OCI-M1 (cell line): ENCODE measurements at places on chromosomes 11 and 22.

- DNase-seq = peak; percentile 77
Observed at GRCh38 chr11:12042215-12042676, 33.8 kb upstream of the DKK3 start.

GRCh38 chr22:43090130-43090789 is 1.1 kb upstream of the TTLL1 start:
- peak; percentile 95 for DNase-seq

- no peak for DNase-seq
Observed at GRCh38 chr22:49599039-49599438, 228.6 kb downstream of the BRD1 start.

DNA sequence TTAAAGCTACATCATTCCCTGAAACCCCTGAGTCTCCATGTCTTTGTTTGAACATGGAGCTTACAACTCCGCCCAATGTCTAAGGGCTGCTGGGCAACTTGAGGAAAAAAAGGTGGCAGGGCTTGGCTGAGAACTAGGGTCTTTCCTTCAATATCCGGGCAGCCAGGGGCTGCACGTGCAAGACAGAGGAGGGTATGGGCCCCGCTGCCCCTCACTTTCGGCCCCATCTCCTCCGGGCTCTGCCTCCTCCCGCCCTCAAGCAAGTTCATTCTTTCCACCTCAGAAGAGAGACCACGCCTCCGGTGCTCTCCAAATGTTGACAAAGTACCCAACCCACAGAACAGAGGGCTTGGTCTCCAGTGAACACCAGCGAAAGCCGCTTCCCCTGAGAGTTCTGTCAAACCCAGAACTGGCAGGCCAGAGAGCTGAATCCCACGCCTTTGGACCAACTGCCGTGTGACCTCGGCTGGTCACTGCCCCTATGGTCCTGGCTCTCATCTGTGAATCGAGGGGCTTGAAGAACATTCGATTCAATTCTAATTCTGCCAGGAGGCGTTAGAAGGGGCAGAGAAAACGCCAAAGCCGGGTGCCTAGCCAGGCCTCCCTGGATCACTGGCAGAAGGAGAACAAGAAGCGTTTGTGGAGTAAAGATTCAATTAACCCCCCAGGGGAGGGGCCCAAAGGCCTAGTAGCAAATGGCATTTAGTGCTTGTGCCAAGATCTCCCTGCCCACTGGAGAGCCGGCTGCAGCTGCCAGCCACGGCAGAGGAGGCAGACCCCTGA is 7.3 kb downstream of the PDGFB start:
- DNase-seq = no peak

DNA sequence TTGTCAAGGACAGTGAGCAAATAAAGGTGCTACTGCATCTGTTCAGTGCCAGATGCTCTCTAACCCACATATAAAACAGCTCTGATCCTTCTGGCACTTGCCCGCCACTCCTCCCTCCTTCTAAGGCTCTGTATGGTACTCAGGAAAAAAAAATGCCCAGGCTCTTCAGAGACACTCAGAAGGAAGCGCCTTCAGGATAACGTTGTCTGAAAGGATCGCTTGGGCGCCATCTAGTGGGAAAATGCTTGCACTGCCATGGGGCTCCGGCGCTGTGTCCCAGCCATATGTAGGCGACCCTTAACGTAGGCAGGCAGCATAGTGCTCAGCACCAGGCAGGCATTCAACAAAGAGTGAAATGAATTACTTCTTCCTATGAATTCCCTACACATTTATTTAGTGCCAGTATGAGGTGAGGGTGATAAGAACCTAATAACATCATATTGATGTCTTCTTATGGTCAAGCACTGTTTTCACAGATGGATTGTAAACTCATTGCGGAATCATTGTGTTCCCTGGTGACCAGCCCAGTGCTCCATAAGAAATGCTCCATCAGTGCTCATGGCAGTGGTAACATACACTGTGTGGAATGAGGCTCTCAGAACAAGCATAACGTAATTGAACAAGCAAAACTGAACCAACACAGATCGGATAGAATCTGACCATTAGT is 39.6 kb downstream of the PAMR1 start:
- DNase-seq = peak; percentile 87

DNA sequence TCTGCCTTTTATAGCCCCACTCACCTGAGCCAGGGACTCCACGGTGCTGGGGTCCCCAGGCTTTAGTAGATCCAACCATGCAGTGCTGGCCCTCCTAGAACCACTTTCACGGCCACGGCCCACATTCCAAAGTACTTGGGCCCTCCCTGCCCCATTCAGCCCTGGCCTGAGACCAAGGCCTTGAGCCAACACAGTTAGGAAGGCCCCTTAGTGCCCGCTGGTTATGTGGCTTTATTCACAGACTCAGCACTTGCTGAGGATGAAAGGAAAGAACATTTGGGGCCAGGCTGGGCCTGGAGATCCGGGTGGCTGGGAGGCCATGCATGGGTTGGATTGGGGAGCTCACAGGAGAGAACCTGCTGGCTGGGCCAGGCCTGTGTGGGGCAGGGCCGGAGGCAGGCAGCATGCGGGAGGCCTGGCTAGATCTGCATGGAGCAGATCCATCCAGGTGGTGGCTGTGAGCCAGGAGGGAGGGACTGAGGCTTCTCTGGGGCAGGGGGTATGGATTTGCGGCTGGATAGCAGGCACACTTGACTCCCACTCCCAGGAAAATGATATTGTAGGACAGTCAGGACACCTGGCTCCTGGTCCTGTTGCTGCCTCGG is 12.6 kb downstream of the CHRM1 start:
- DNase-seq = no peak
